Panc1 (cell line): ENCODE measurements at places on chromosomes 2 and 18. TPM values are rescaled to one million over a fixed set of nuclear protein-coding genes. Genes with fewer than 3 reads are reported as not detected.

- DNase-seq, result no peak
These were observed 360.0 kb upstream of the KCNJ3 start for GRCh38 chr2:154338352-154338967.

- no peak for DNase-seq
These were observed 286.2 kb upstream of the REG3G start for GRCh38 chr2:78739282-78739681.

- DNase-seq, result no peak
These were observed 125.8 kb downstream of the THSD7B start for GRCh38 chr2:136891100-136891499.

GRCh38 chr2:233434666-233435330 lies 80.5 kb downstream of the DGKD start:
- DNase-seq, result no peak

DNA sequence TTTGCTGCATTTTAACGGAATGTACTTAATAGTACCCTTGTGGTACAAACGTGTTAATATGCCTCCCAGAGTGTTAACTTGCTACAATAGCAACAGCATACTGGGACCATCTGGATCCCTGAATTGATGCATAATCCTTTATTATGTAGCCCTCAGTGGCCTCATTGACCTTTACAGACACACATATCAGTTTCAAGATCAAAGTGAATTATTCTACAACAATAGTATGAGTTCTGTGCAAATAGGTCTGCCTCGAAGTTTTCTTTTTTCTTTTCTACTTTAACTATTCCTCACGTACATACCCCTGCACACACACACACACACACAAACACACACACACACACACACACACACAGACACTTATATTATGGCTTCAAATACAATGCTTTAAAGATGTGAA lies 1622.1 kb downstream of the LRP1B start:
- DNase-seq, result no peak

GRCh38 chr2:3305952-3306351 lies 71.7 kb downstream of the EIPR1 start:
- DNase-seq, result no peak

DNA sequence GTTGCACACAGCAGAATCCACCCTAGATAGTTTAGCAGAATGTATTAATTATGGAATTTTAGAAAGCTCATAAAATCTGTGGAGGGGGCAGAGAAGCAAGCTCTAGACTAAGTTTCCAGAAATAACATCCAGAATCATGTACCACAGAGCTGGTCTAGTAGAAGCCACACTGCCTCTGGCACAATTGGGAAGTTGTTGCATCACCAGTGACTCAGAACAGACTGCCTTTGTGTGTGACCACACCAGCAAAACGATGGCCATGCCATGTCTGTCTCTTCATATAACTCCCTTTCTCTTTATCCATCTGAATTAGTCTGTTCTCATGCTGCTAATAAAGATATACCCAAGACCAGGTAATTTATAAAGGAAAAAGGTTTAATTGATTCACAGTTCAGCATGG lies 158.9 kb downstream of the CCDC148 start:
- DNase-seq, result no peak

DNA sequence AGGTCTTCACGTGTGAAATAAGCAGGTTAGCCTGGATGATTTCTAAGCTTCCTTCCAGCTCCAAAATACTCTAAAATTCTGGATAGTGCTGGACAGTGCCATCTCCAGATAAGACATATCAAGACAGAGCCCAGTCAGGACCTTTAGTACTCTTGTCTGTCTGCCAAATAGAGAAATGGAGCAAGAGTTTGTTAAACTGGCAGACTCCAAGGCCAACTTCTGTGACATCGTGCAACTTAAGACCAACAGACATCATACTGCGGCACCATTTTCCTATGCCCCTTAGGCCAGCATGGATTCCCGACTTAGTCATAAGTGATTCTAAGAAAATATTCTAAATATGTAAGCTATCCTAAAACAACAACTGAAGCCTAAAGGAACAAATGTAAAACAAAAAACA lies 118.6 kb downstream of the RBMS1 start:
- no peak for DNase-seq

DNA sequence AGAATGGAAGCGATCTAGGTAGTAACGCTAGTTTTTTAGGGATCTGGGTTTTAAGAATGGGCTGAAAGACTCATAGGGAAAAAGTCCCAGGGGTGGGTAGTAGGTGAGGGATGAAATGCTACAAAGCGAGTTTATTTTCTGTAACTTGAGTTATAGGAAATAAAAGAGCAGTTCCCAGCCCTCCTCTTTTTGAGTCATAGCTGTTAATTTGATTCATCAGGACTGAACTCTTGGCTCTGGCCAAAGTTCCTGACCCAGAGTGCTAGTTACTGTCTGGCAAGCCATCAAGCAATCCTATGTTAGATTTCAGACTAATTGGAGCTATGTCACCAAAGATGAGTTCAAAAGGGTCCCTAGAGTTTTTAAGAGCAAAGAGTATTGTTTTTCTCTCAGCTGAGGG lies 17.4 kb upstream of the NOSTRIN start:
- no peak for DNase-seq

GRCh38 chr2:224925061-224925809 lies 117.0 kb downstream of the DOCK10 start:
- DNase-seq, result no peak

The ARHGAP15 gene
- 0.41 TPM for total RNA-seq

The MARCHF4 gene
- total RNA-seq, result 1.3 TPM
